ENCODE measurements at places on chromosomes 7 and 10.

GRCh38 chr10:129703287-129704137 is 236.5 kb downstream of the MGMT start:
- DNase-seq: no peak

GRCh38 chr10:80406204-80406603 is 2.1 kb upstream of the PRXL2A start:
- DNase-seq: no peak

DNA sequence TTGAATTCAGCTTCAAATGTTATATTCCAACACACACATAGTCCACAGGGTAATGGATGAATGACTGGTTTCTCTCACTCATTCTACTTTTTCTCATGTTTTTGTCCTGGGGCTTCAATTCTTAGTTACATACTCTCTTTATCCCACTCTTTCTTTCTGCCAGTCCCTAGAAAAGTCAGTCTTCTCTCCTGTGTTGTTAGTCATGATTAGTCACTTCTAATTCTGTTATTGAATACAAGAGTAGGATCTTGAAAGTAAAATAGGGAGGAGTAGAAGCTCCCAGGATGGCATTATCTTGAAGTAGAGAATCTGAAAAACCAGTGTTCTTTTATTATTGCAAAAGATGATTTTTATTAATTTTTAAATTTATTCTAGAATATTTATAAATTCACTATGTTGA is 45.5 kb upstream of the CALCR start:
- no peak for DNase-seq

DNA sequence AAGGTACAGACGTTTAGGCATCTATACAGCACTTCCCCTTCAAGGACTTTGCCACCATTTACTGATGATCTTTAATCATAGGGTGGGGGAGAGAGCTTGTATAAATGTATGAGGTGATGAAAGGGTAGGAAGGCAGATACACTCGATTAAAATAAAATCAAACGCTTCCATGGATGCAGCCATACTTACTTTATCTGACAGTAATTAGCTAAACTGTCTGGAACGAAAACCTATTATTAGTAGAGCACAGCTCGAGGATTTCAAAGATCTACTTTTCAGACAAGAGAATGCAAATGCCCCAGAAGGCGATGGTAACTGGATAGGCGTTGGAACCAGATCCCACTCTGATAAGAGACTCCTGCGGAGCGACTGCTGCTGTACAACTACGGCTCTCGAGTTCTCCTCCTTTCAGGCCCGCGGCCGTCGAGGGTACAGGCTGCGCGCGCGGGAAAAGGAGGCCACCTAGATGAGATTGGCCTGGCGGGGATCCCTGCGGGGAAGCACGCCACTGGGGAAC is 3.1 kb upstream of the NKX2-3 start:
- DNase-seq: no peak
